Stimulated activated CD4-positive, alpha-beta T cell treated with anti-CD3 and anti-CD28 coated beads, Interleukin-4, amount 100 ng/mL, for 48 hours (primary cell): ENCODE measurements at places on chromosomes 1 and 21.

DNA sequence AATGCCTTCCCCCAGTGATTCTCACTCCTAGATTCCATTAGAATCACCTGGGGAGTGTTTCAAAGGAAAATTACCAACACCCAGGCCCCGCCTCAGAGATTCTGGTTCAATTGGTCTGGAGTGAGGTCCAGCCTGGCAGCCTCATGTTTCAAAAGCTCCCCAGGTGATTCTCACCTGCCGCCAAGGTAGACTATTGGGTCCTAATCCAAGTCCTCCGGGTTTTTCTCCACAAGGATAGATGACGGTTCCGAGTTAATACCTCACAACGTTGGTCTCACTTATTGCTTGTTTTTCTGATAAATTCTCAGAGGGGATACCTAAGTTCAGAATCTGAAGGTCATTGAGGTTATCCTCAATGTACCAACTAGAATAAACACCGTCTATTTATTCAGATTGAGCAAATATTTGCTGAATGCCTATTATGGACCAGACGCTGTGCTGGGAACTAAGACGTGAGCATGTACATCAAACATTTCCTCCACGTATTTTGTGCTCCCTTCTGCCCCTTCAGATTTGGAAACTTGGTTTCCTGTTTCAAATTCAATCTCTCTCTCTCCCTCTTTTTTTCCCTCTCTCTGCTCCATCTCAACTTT lies 97.5 kb downstream of the SEC16B start:
- DNase-seq, result no peak

- no peak for DNase-seq
Observed at GRCh38 chr1:115465802-115466363, 127.8 kb upstream of the NGF start.

GRCh38 chr1:216032284-216032683 lies 391.0 kb downstream of the USH2A start:
- no peak for DNase-seq

- DNase-seq, result no peak
Observed at GRCh38 chr1:42998386-42998785, 39.7 kb upstream of the SLC2A1 start.

GRCh38 chr1:71882637-71883036 lies 399.7 kb downstream of the NEGR1 start:
- no peak for DNase-seq

GRCh38 chr1:229249854-229250644 lies 20.9 kb upstream of the RAB4A start:
- DNase-seq, result no peak

DNA sequence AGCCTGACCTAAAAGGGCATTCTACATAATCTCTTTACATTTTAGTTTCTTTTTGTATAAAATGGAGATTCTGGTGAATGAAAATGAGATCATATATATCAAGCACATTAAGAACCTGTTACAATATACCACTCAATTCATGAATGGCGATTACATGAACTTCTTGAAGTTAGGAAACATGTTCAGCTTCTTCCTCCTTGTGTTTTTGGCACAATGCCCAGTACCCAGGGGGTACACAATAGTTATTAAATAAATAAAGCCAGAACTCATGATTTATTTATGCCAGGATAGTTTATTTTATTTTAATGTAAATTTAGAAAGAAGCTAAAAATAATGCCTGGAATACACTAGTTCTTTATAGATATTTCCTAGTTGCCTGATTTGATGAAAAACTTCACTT lies 186.0 kb upstream of the PTGFR start:
- no peak for DNase-seq

- DNase-seq, result no peak
Observed at GRCh38 chr1:33030575-33030974, 6.1 kb downstream of the AK2 start.
